ENCODE measurements at places on chromosomes 11 and 22. TPM values are rescaled to one million over a fixed set of nuclear protein-coding genes. Genes with fewer than 3 reads are reported as not detected.

The RIBC2 gene
- total RNA-seq: 0.81 TPM

The MRPL11 gene
- 70.2 TPM for total RNA-seq

The OR2AT4 gene
- not detected for total RNA-seq

The ROM1 gene
- 3.1 TPM for total RNA-seq

The EML3 gene
- total RNA-seq: 32.4 TPM

The ZC3H7B gene
- 115 TPM for total RNA-seq

The ARL2 gene
- 82.6 TPM for total RNA-seq

GRCh38 chr11:39268176-39268690 is 2191.2 kb downstream of the LRRC4C start:
- DNase-seq: no peak

GRCh38 chr11:17459236-17459896 is 17.3 kb downstream of the ABCC8 start:
- DNase-seq: no peak

DNA sequence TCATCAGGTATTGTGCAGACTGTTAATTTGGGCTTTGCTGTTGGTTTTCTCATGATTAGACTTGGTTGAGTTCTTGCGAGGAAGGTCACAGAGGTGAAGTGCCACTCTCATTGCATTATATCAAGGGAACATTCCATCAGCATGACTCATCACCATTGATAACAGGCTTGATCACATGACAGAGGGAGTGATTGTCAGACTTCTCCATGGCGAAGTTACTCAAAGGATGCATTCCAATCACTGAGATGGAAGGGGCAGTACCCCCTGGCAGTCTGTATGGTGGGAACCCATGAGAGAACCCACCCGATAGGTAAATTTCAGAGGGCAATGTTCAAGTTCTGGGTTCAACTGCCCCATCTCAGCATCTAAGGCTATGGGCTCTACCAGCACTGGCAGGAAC is 19.4 kb upstream of the P2RY2 start:
- DNase-seq: no peak

DNA sequence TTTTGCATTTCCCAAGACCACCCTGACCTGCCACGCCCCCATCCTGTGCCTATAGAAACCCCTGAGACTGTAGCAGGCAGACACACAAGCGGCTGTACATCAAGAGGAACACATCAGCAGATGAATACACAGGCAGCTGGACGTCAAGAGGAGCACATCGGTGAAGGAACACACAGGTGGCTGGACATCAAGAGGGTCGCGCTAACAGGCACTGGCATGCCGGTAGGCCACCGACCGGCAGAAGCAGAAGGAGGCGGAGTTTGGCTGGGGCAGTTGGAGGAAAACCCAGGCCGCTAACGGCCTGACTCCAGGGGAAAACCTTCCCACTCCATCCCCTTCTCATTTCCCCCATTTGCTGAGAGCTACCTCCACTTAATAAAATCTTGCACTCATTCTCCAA is 5.4 kb upstream of the IPO7 start:
- no peak for DNase-seq

DNA sequence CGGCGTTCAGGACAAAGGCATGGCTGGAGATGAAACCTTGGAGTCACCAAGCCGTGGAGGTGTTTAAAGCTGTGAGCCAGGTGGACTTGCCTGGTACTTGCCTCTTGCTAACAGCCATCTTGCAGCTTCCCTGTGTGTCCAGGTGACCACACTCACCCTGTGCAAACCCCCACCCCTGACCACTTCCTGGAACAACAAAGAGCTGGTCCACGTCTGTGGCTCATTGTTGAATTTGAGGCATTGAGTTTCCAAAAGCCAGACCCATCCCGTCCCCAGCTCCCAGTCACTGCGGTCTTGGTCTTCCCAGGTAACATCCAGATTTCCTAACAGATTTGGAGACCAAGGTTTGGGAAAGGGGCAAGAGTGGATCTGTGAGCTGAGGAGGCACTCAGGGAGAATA is 18.5 kb downstream of the DHCR7 start:
- DNase-seq: no peak

GRCh38 chr11:70333261-70333660 is 62.8 kb downstream of the PPFIA1 start:
- DNase-seq: no peak

GRCh38 chr22:38214302-38215056 is 12.7 kb downstream of the MAFF start:
- no peak for DNase-seq

DNA sequence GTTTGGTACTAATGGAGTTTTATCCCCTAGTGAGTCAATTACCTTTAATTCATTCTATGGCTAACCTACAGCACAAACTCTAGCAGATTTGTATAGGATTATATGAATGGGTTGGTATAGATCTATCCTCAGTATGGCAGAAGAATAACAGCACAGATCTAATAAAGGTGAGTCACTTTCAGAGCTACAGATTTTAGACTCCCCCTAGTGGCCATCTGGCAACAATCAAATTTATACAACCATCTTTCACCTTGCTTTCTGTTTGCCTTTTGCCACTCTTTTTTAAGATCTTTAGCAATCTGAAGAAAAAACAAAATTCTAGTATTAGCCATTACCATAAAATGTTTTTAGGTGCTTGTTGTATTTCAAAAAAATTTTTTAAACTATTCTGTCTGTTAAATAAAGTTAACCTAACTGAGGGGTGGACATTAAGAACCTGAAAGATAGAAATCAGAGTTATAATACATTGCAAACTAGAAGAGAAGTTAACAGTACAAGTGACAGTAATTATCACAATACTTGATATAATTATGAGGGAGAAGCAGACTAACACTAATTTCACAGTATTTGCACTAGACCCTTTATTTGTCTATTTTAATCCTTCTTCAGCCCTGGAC is 25.8 kb downstream of the DDIAS start:
- peak; percentile 54 for DNase-seq

- peak; percentile 9 for DNase-seq
Observed at GRCh38 chr11:78208257-78209165, 19.8 kb downstream of the USP35 start.

DNA sequence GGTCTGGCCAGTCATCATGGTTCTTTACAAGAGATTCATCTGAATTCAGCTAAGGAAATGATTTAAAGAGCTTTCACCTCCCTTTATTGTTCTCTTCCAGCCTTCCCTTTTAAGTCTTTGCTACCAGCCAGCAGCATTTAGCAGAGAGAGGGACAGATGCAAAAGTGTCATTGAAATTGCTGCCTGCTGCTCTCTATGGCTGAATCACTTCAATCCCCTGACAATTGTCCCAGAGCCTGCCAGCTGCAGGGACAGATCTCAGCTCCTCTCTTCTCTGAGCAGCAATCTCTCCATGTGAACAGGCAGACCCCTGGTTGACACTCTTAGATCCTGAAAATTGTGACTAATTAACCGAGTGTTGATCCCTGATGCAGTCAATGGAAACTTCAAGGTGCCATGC is 816.9 kb upstream of the CCDC90B start:
- DNase-seq: no peak

- DNase-seq: peak; percentile 48
Observed at GRCh38 chr11:62444236-62444833, 25.5 kb downstream of the SCGB1A1 start.

DNA sequence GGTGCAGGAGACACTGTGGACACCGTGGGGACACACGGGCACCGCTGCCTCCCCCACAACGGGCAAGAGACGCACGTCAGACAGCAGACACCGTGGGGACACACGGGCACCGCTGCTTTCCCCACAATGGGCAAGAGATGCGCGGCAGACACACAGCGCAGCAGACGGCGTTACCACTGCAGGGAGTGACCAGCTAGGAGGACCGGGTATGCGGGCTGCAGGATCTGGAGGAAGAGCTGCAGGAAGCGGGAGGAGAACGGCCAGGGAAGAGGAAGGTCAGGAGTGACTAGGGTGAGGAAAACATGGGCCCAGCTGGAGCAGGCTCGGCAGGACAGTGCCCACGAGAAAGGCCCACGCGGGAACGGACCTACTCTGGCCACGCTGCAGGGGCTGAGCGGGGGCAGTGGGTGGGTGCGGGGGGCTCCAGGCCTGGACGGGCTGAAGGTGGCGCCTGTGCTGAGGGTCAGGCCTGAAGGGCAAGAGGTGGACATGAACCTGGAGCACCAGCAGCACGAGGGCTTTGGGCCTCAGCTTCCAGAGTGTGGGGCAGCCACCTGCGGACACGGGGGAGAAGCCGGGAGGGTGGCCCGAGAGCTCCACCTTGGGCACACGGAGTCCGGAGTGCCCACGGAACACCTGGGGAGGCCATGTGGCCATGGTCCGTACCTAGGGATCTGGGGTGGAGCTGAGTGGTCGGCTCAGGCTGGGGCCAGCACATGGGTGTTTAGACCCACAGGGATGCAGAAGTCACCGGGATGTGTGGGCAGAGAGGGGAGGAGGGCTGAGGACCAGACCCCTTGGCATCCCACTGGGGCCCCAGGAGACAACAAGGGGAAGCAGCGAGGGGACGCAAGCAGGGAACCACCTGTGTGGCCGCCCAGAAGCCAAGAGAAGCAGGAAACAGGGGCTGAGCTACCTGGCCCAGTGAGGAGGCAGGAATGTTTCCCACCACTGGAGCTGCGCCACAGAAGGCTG is 16.5 kb downstream of the TOLLIP start:
- DNase-seq: no peak

- no peak for DNase-seq
Observed at GRCh38 chr22:23124611-23125511, 16.9 kb downstream of the RSPH14 start.

- no peak for DNase-seq
Observed at GRCh38 chr22:39743935-39744334, 149.6 kb downstream of the ENTHD1 start.

GRCh38 chr22:29816128-29816527 is 21.9 kb downstream of the ASCC2 start:
- DNase-seq: no peak

GRCh38 chr11:15145615-15146014 is 30.9 kb downstream of the INSC start:
- no peak for DNase-seq

DNA sequence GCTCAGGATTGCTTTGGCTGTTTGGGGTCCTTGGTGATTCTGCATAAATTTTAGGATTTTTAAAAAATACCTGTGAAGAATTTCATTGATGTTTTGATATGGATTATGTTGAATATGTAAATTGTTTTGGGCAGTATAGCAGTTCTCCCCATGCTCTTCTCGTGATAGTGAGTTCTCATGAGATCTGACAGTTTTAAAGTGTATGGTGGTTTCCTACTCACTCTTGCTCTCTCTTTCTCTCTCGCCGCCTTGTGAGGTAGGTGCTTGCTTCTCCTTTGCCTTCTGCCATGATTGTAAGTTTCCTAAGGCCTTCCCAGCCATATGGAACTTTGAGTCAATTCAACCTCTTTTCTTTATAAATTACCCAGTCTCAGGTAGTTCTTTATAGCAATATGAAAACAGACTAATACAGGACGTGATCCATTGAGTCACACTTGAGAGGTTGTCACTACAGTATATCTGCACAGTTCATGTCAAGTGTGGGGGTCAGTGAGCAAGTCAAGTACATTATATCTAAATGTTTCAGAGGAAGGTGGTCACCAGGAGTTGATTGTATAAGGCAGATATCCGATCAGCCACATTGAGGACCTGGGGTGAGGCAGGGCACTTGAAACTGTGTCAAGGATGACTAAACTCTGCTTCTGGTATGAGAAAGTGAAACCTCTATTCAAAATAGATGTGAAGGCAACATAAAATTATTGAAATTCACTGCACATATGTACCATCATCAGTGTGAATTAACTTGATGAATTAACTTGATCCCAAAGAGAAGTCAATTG is 70.7 kb upstream of the CCDC179 start:
- DNase-seq: no peak

DNA sequence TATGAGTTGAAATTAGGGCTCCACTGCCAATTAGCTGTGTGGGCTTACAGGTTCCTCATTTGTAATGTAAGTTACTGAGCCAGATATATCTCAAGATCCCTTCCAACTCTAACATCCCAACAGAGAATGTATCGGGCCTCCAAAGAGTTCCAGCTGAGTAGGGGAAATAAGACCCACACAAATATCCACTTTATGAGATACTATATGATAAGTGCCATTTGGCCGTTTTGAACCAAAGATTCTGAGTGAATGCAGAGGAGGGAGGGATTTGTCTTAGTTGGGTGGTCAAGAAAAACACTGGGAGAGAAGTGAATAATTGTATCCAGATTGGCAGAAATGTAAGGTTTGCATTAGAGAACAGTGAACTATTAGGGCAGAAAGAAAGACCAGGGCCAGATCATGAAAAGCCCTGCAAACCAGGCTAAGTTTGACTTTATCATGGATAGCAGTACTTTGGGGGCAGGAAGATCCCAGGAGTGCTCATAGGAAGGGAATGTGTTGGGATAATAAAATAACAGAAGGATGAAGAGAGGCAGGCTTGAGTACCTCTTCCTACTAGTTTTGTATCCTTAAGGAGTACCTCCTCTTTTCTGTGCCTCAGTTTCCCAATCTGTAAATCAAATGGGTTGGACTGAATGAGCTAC is 63.9 kb downstream of the RPL27A start:
- DNase-seq: no peak

DNA sequence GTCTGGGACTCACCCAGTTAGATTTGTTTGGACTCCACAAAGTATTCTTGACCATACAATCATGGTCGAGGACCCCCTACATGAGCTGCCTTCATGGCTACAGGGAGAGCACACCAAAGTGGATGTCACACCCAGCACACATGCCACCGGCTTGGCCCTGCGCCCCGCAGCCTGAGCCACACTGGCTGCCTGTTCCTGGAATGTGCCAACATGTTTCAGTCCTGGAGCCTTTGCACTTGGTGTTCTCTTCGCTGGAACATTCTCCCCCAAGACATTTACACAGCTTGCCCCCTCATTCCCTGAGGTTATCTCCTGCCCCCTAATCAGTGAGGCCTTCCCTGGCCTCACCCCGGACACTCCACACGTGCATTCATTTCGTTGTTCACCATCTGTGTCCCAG is 46.0 kb downstream of the PPARA start:
- DNase-seq: no peak

DNA sequence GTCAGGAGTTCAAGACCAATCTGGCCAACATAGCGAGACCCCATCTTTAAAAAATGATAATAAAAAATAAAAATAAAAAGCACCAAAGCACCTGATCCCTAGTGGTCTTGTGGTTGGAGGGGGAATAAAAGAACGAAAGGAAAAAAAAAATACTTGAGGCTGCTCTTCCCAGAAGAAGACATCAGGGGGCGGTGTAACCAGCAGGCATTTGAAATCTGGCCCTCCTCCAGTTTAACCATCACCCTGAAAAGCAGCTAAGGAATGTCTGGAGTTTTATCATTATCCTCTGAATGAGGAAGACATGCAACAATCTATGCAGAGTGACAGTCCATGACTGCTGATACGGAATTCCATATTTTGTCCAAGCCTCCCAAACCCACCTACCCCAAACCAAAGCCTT is 5.6 kb upstream of the KCTD17 start:
- peak; percentile 41 for DNase-seq

All from HFFc6 (cell line).